HEK293T (cell line): ENCODE measurements at places on chromosomes 3 and 15.

DNA sequence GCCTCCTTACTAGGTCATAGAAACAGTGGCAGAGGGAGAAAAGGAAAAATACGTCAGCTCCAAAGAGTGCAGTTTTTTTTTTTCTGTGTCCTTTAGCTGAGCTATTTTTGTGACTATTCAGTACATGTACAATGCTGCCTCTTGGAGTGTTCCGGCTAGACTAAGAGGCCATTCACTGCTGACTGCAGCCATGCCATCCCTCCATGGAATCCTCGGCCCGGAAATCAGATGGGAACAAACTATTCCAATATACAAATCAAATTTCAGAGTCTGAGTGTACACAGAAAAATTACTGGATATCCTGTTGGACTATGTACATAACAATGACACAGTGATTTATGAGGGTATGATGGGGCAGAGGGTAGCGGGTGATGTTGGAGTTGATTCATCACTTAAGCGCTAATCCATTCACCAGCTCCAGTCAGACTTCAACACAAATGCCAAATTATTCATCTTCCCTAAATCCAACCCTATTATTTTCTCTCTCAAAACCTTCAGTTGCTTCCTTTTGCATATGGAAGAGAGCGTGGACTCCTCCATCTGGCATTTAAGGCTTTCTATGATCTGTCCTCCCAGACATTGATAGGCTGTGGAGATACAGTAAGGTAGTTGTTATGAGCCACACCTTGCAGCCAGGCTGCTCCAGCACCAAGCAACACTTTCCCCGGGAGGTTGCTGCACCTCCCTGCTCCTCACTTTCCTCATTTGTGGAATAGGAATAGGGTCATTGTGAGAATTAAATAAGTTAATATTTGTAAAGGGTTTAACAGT, 109.1 kb downstream of the LPP start:
- DNase-seq: no peak

DNA sequence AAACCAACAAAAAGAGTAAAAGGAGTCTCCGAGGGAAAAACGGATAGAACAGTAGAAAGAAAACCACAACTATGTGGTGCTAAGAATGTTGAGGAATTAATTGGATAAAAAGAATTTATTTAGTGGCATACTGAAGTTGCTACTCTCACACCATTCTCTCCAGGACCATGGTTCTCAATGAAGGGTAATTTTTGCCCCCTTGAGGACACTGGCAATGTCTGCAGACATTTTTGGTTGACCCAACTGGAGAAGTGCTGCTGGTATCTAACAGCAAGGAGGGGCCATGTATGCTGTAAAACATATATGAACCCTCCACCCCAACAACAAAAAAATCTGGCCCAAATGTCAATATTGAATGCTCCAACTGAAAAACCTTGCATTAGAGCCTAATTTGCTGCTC, 85.9 kb upstream of the CSPG5 start:
- DNase-seq: peak; percentile 25

DNA sequence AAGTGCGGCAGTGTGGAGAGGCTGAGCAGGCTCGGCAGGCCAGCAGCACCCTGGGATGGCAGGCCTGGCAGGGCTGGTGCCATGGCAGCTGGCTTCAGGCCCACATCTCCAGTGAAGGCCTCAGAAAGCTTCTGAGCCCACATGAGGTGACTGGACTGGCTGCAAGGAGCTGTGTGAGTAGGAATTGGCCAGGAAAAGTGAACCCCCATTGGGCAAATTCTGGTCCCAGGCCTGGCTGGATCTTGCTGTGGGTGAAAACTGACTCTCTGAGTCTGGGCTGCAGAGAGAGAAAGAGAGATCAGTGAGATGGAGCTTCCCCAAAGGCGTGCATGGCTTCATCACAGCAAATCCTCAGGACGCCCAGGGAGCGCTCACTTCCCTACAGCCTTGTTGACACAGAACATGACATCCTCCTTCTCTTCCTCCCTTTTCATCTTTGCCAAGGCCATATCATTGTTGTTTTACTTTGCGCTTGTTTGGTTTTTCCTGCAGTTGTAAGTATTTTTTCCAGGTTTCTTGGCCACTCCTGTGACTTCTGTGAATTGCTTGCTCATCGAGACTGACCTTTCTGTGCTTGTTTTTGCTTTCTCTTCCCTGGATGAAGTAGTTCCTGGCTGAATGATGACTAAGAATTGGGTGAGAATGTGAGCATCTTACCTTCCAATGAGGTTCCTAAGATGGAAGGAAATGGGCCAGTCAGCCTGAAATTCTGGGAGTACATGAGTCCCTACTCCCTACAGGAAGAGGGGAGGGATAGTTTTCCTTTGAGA, 299.1 kb downstream of the TLE3 start:
- DNase-seq: no peak

DNA sequence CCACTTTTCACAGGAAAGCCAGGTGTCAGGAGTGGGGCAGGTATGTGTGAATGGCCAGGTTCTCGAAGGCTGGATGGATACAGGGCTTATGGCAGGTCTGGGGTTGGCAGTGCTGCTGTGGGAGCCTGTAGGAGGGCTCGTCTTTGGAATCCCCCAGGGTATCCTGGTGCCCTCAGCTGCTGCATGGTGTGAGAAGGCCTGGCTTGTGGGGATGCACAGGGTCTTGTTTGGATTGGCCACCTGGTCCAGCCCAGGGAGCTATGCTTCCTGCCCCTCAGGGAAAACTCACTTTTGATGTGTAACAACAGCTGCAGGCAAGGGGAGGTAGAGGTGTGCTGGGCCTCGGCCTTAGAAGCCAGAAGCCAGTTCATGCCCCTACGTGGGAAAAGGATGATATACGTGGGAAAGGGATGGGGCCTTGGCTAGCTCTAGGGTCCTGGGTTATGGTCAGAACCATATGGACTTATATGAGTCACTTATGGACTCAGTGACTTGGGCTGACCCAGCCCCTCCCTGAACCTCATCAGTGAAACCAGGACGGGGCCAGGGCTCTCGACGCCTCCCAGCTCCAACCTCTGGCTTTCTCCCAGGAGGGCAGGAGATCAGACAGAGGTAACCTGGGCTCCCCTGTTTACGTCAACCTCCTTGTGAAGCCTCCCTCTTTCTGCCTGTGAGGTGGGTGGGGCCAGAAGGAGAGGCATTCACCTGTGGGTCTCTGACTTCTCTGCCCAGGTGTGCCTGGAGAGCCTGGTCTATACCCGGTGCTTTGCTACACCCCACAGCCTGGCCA, 37.8 kb upstream of the CSPG4 start:
- DNase-seq: no peak

GRCh38 chr15:60324706-60325438, 72.9 kb downstream of the ANXA2 start:
- DNase-seq: no peak

DNA sequence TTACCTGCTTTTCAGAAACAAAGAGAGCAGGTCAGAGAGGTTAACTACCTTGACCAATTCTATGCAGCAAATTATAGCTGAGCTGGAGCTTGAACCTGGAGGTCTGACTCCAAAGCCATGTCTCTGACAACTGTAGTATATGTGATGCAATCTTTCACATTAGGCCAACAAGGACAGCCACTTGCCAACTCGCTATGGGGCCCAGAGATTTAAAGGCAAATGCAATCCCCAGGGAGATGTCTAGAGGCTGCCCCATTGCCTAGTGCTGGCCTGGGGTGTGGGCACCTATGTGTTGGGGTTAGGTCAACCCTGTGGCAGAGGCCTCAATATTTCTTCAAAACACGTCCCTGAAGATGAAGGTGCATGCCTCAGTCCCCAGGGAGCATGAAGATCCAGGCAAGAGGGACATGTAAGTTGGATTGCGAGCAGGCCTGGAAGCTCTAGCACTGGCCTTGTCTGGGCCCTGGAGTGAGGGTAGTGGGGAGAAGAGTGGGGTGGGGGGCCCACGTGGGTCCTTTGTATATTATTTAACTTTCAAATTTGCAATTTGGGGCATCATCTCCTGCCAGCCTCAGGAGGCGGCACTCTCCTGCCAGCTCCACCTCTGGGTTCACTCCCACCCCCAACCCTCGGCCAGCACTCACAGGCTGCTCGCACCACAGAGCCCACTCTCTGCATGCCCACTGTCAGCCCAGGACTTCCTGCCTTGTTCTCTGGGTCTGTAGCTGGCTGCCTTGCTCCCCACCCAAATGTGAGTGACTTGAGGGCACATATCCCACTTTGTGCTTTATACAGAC, 64.3 kb downstream of the SLC12A8 start:
- no peak for DNase-seq

- DNase-seq: no peak
These were observed 99.1 kb downstream of the LARS2 start for GRCh38 chr3:45487508-45487907.

DNA sequence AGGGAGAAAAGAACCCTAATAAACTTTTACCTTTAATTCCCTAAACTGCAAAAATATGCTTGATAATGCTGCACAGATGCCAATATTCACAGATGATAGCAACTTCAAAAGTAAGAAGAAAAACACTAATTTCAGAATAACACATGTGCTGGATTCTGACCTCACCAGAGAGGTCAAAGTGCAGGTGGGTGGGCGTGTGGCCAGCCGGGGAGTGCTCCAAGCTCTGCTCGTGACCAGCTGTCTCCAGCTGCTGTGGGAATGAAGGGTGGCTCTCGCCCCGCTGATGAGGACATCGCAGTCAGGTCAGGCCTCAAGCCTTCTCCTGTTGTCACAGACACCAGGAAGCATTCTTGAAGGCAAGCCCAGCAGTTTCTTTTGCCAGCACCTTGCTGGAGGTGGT, 57.1 kb downstream of the ADAMTS17 start:
- DNase-seq: no peak

- no peak for DNase-seq
These were observed 133.2 kb upstream of the COL8A1 start for GRCh38 chr3:99505200-99505599.

DNA sequence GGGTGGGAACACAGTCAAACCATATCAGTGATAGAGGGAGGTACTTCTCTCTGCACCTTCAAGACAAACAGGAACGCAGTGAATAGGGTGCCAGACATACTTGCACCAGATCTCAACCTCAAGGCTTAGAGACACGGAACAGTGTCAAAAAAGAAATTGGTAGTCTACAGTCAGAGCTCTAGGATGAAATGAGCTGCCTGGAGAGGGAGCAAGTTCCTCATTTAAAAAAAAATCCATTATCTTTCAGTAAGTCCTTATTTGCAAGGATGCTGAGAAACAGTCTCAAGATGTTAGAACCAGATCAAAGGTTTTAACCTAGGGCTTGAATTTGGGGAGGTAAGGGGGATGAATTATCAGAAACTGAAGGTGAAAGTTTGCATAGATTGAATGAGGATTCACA, 20.2 kb upstream of the LMCD1 start:
- no peak for DNase-seq

DNA sequence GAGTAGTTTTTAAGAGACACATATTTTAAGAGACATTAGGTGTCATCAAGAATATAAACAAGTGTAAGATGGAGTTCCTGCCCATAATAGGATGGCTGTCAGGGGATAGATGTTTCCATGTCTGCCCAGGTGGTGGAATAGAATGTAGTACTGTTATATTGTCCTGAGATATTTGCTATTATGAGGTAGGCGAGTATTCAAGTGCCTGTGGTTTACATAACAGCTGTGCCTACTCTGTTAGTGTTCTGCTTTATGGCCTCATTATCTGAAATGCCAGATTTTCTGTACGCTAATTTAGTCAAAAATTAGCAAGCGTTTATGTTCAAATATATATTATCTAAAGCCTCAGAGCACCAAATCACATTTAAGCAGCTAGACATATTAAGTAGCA, 360.2 kb upstream of the ROPN1 start:
- DNase-seq: no peak

GRCh38 chr3:124552224-124552623, 178.0 kb upstream of the UMPS start:
- no peak for DNase-seq

- DNase-seq: no peak
These were observed 1303.3 kb downstream of the ROBO2 start for GRCh38 chr3:78343221-78343620.

GRCh38 chr3:179898024-179898423, 138.7 kb downstream of the PEX5L start:
- peak; percentile 64 for DNase-seq

- DNase-seq: peak; percentile 6
These were observed 136.5 kb downstream of the ZNF609 start for GRCh38 chr15:64596701-64597476.

DNA sequence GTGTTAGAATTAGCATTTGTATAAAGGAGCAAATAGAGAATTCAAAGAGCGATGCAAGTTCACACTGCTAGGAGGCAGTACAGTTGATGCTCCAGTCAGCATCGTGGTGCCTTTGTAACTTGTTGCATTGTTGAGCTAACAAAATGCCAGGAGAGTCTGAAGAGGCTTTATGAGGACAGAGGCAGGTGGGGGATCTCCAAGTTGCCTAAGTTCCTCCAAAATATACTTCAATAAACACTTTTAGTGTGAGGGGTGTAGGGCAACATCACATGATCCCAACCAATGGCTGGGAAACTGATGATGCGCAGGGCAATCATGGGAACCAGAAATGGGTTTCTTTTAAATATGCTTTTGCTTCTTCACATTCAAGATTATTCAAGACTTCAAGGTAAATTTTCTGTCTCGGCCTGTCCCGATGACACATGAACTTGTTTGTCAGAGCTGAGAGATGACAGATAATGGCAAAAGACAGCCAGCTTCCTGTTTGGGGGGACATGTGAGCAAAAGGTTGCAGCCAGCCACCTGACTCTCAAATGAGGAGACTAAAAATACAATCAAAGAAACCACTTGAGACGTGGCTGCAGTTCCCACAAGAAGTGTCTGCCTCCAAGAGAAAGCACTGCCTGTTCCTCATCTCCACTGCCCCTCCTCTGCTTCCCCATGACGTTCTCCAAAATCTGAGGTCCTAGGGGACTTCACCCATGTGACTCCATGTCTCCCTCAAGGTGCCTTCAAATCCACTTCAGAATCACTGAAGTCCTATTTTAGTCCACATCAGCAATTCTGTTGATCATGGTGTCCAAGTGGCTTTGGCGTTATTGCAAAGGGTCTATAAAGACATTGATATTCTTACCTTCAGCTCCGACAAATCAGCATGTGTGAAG, 39.3 kb downstream of the KLHL6 start:
- no peak for DNase-seq

- DNase-seq: no peak
These were observed 214.8 kb downstream of the FMN1 start for GRCh38 chr15:32979710-32980109.

GRCh38 chr3:120059081-120059864, 35.0 kb downstream of the GSK3B start:
- no peak for DNase-seq

- no peak for DNase-seq
These were observed 21.3 kb downstream of the SLC35A5 start for GRCh38 chr3:112583105-112583504.

DNA sequence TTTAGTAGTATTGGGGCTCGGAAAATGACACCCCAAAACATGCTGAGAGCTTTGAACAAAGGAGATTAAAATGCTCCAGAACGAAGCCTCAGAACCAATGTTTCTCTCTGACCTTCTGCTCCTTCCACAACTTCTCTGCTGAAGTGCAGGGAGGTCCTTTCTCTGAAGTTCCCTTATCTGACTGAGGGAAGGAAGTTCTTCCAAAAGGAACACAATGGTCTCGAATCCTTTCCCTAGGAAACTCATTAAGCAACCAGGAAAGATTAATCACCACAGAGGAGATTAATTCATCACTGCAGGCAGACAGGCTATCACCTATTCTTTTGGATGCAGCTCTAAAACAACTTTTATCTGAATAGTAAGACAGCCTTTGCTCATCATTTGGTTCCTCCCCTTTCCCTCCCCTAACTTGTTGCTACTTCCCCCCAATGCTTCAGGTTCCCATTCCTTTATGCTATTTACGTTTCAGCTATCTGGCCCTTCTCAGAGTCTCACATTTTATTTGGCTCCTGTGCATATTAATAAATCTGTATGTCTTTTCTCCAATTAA, 18.2 kb upstream of the WDR49 start:
- DNase-seq: no peak

GRCh38 chr3:197167549-197167948, 130.9 kb downstream of the DLG1 start:
- no peak for DNase-seq
